Left renal cortex interstitium (tissue), 4 donors: ENCODE measurements at places on chromosomes 11 and 22. TPM values are rescaled to one million over a fixed set of nuclear protein-coding genes. Genes with fewer than 3 reads are reported as not detected.

GRCh38 chr11:116927163-116927974 lies 89.9 kb upstream of the APOA1 start:
- DNase-seq: no peak

DNA sequence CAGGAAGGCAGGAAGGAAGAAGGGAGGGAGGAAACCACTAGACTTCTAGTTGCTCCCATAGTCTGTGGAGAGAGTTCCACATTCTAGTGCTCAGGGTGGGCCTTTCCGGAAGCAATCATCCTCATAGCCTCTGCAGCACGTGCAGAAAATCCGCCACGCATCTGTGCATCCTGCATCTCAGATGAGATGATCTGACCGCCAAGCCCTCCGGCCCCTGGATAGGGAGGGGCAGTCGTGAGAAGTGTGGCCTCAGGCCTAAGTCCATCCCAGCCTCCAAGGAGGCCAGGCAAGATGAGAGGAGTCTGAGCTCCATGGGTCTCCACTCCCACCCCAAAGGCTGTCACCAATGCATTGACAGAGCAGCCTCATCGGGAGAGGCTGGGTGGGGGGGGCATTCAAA lies 30.4 kb upstream of the IGSF9B start:
- DNase-seq: no peak

The APOA4 gene
- polyA plus RNA-seq: not detected

DNA sequence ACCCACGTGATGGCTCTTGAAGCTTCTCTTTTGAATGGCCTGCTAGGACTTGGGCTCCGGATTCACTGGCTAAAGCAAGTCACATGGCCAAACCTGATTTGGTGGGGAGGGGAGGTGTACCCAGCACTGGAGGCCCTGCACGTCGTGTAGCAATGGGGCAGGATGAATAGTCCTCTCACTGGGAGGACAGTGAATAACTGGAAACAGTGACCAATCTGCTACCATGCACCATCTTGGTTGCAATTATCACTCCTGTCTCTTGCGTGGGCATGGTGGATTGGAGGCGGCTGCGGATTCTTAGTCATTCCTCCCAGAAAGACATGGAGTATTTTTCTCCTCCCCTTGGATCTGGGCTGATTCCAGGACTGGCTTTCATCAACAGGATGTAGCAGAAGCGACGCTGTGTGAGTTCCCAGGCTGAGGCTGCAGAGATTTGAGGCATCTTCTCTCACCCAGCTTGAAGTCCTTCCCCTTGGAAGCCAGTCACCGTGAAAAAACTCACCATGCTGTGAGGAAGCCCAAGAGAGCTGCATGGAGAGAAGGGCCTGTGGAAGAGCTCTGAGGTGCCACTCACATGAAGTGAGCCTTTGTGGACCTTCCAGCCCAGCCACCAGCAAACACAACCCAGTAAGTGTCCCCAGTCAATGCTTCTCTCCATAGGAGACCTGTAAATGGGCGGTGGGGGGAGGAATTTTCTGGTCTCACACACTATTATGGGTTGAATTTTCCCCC lies 70.4 kb downstream of the IGLL1 start:
- no peak for DNase-seq

GRCh38 chr11:116771935-116772334 lies 852 bp downstream of the BUD13 start:
- no peak for DNase-seq

GRCh38 chr22:39449708-39450107 lies 7.1 kb upstream of the MGAT3 start:
- no peak for DNase-seq

The OR10G7 gene
- polyA plus RNA-seq: not detected
